G401 (cell line): ENCODE measurements at places on chromosomes 2 and 18.

DNA sequence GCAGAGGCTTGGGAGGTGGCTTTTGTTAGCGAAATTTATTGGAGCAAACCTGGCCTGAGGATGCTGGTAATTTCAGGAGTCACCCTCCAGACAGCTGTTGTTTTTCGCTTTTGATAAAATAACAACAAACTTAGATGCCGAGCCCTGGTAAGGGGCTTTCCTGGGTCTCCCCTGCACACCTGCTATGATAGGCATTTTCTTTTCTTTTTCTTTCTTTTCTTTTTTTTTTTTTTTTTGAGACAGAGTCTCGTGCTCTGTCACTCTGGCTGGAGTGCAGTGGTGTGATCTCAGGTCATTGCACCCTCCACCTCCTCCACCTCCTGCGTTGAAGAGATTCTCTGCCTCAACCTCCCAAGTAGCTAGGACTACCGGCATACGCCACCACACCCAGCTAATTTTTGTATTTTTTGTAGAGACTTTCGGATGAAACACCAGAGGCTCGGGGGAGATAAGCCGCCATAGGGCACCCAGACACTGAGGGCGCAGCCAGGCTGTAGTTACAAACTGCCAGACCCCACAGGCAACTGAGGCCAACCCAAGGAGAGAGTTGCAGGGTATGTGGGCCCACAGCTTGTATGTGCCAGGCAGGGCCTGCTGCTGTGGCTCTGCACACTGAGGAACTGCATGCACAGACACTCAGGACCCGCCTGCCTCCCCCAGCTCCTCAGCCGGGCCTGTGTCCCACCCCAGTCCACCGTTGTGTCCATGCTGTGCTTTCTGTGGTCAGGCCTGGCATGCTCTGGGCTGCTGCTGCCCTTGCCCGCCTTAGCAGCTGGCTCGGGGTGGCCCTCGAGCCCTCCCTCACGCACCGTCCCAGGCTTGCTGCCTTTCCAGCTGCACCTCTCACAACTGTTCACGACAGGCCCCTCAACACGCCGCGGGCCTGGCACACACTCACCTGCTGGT lies 3.9 kb downstream of the GYPC start:
- DNase-seq: no peak

DNA sequence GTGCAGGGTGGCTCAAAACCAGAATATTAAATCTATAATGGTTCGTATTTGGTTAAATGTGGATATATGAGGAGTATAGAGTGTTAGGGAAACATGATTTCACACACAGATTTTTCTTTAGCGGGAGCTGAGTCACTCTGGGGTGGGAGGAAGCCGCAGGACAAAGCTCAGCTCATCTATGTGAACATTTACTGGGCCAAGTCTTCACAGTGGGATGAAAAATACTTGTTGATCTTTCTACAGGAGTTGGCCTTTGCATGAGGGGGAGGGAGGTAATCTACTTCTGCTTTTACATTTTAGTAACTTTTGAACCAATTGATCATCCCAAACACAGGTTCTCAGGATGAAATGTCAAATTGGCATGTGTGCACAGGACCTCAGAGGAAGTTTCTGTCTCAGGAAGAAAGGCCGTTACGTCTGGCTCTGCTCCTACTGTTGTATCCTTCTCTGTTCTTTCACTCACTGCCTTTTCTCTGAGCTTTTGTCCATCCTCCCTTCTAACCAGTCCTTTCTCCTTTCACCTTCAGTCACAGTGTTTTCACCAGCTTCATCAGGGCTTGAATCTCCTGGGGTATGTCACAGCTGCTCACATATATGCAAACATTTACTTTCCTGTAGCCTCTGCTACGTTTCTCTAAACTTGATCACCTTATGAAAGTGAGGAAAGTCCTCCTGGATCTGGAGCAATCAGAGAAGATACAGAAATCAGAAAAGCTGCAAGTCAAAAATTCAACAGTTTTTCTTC lies 943.3 kb upstream of the FANCL start:
- no peak for DNase-seq

GRCh38 chr18:44342946-44343345 lies 337.7 kb upstream of the SETBP1 start:
- DNase-seq: no peak

- DNase-seq: no peak
These were observed 14.1 kb upstream of the PMAIP1 start for GRCh38 chr18:59885579-59886163.
